ENCODE measurements at places on chromosomes 4 and X. TPM values are rescaled to one million over a fixed set of nuclear protein-coding genes. Genes with fewer than 3 reads are reported as not detected.

The MUC7 gene
- not detected for total RNA-seq

The EGFL6 gene
- total RNA-seq: not detected

The HEPH gene
- not detected for total RNA-seq

The CDS1 gene
- 1.8 TPM for total RNA-seq

The CC2D2A gene
- 29.7 TPM for total RNA-seq

The MAGEA9B gene
- total RNA-seq: not detected

The PRPS2 gene
- 38.9 TPM for total RNA-seq

The RIBC1 gene
- 0.68 TPM for total RNA-seq

The EIF2S3 gene
- total RNA-seq: 225 TPM

The SH3RF1 gene
- 15.3 TPM for total RNA-seq

The DCAF12L1 gene
- not detected for total RNA-seq

The FLNA gene
- total RNA-seq: 1,123 TPM

The MMRN1 gene
- total RNA-seq: 0.11 TPM

The PDK3 gene
- 7.2 TPM for total RNA-seq

The GNRHR gene
- total RNA-seq: not detected

The GRPR gene
- 0.52 TPM for total RNA-seq

The ADH7 gene
- not detected for total RNA-seq

The BEX1 gene
- 104 TPM for total RNA-seq

The RBM47 gene
- total RNA-seq: 0.28 TPM

The WDR13 gene
- total RNA-seq: 48.1 TPM

The EDA gene
- total RNA-seq: 2.6 TPM

The FGB gene
- not detected for total RNA-seq

The TMPRSS11E gene
- not detected for total RNA-seq
